NCI-H1417 treated with DMSO at 0.1 percent for 48 hours (cell line): ENCODE measurements at places on chromosomes 2 and 18.

DNA sequence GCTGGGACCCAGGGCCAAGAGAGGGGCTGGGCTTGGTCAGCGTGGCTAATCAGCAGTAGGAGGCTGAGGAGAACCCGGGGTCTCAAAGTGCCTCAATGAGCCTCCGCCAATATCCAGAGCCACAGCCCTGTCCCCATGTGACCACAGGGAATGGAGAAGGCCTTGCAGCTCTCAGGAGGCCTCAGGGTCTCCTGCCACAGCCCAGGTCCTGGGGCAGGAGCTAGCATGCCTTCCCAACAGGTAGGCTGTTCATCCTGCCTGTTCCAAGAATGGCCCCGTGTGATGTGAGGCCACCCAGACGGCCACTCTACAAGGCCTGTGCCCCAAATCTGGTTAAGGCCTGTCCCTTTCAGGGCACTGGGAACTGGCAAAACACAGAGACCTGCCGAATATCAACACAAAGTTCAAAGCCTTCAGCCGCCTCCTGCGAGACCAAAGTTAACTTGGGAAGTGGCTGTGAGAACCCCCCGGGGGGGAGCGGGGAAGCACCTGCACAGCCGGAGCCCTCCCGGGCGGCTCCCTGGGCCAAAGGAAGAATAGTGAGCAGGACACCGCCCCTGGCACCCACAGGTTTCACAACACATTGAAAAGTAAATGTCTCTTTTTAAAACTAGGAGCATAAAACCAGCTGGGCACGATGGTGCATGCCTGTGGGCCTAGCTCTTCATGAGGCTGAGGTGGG is 4.5 kb upstream of the LIMS2 start:
- DNase-seq: no peak

DNA sequence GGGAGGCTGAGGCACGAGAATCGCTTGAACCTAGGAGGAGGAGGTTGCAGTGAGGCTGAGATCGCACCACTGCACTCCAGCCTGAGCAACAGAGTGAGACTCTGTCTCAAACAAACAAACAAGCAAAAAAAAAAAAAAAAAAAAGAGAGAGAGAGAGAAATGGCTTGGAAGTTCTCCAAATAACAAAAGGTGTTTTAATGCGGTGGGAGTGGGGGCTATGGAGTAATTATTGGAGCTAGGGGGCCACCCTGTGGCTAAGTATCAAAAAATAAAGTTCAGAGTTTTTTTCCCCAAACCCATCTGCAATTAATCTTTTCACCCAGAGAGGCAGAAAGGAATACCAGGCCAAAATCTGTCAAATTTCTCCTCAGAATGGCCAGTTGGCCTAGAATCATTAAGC is 23.0 kb upstream of the CEP68 start:
- no peak for DNase-seq

DNA sequence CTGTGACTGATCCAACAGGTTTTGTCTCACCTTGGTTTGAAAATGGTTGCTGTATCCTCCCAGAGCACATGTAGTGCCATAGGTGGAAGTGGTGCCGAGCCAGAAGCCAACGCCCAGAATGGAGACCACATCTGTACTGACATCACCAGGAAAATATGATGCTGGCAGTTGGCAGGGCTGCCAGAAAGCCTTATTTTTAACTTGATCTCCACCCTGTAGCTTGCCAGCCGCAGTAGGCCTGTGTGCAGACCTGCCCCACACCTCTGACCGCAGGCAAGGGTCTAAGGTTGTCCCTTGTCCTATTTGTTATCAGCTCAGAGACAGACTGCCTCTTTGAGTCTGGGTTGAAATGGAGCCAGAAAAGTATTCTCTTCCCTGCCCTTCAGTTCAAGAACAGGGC is 123.5 kb upstream of the EML6 start:
- no peak for DNase-seq

GRCh38 chr2:22055784-22056620 is 932.2 kb downstream of the TDRD15 start:
- no peak for DNase-seq

DNA sequence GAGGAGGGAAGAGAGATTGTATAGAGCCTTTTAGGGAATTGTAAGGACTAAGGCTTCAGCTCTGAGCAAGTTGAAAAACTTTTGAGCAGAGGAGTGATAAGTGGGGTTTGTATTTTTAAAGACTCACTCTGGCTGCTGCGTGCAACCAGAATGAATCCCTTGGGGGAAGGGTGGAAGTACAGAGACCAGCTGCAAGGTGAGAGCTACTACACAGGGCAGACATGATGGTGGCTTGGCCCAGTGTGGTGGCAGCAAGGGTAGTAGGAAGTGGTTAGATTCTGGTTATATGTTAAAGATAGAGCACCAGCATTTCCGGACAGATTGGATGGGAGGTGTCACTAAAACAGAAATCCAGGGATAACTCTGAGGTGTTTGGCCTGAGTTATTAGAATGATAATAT is 10.1 kb upstream of the SESTD1 start:
- DNase-seq: no peak

- DNase-seq: peak; percentile 89
These were observed 92.3 kb downstream of the B3GNT2 start for GRCh38 chr2:62287899-62288880.

GRCh38 chr2:66649006-66649405 is 214.1 kb downstream of the MEIS1 start:
- no peak for DNase-seq

- no peak for DNase-seq
These were observed 46.1 kb downstream of the SPRED2 start for GRCh38 chr2:65386344-65386743.

DNA sequence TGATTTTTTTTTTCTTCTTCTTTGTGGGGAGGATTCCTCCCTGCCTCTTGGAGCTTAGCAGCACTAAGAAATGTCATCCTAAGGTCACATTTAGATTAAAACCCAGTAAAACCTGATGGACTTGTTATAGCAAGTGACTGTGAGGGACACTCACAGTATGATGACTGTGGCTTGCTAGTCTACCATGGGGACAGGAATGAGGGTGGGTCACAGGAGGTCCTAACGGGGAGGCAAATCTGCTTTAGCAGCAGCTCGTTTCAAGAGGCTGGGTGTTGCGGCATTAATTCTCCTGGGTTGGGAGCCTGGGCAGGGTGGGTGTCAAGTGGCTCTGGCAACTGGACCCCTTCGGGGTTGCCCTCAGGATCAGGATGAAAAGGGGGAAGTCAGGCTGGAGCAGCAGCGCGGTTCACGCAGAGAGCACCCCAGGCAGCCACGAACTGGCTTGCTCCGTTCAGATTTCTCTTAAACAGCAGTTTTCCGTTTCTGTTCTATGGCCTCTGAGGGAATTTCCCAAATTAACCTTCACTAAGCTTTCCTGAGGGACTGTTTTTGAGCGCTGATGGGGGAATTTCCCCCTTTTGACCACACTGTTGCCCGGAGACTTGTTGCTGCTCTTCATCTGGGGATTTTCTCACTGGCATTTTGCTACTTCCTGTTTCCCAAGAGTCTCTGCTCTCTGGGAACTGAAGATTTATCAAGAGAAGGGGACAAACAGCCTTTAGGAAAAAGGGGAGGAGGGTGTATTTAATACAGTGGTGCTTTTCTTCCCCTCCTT is 59.8 kb upstream of the PELI1 start:
- no peak for DNase-seq

DNA sequence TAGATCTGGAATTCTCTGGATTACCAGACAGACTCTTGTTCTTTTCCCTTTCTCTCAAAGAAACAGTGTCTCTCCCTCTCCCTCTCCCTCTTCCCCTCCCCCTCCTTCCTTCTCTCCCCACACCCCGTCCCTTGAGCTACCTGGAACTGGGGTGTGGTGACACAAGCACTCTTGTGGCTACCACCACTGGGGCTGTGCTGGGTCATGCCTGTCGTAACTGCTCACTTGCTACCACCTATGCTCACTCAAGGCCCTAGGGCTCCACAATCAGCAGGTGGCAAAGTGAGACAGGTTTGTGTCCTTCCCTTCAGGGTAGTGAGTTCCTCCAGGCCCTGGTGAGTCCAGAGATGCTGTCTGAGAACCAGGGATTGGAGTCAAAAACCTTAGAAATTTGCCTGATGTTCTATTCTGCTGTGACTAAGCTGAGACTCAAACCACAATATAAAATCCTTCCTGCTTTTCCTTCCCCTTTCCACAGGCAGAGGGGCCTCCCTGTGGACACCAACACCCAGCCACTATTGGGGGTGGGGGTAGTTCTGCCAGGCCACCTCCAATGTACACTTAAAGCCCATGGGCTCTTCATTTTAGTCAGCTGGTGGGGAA is 70.8 kb downstream of the OXER1 start:
- DNase-seq: no peak

DNA sequence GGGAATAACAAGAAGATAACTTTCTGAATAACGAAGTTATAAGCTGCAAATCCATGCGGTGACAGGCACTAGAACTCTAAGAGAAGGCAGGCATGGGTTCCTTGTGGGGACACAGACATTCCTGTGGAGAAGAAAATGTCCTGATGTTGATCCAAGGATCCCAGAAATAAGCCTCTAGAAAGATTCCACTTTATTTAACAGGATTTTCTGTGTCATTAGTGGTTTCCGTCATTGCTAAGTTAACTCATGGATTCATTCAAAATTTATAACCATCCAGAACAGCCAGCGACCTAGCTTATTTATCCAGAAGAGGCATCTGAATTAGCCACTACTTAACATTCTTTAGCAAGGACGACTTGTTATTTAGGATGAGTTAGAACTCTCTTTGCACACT is 10.0 kb upstream of the CD302 start:
- DNase-seq: no peak

DNA sequence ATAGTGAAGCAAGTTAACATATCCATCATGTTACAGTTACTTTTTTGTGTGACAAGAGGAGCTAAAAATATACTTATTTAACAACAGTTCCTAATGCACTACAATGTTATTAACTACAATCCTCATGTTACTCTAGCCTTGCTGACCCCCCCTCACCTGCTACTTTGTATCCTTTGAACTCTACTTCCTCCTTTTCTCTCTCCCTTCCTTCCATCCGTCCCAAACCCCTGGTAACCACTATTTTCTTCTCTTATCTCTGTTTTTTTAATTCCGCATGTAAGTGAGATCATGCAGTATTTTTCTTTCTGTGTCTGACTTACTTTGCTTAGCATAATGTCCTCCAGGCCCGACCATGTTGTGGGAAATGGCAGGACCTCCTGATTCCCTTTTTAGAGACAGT is 59.4 kb downstream of the NPAS2 start:
- no peak for DNase-seq

DNA sequence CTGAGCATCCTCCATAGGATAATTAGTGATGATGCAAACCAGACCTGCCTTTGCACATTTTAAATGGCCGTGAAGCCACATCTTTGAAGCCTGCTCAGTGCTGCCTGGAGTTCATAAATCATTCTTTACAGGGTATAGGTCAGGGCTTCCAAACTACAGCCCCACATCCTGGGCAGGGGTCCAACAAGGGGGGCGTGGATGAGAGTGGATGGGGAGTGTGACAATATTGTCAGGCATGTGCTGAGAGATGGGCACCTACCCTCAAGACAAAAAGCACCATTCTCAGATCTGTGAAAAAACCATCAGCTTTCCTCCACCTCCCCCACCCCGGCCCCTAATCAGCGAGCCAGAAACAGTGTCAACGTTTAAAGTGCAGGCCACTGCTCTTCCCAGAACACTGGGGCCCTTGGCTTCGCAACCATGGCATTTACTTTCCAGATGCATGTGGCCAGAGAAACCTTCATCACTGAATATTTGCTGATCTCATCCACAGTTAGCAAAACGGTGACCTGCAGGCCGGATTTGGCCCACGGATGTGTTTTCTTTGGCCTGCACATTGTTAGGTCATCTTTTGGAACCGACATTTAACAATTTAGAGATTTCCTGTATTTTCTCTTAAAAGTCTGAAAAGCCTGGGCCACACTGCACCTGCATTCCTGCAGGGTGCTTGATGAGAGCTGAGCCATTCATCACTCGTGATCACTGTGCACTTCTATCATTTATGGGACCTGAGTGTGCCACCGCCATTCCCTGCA is 130.7 kb downstream of the ANKRD44 start:
- DNase-seq: no peak

GRCh38 chr2:104834431-104835153 is 19.3 kb upstream of the POU3F3 start:
- DNase-seq: no peak

- DNase-seq: no peak
These were observed 69.9 kb downstream of the ODC1 start for GRCh38 chr2:10378189-10378588.

- no peak for DNase-seq
These were observed 319.9 kb downstream of the MYCN start for GRCh38 chr2:16260041-16260830.

DNA sequence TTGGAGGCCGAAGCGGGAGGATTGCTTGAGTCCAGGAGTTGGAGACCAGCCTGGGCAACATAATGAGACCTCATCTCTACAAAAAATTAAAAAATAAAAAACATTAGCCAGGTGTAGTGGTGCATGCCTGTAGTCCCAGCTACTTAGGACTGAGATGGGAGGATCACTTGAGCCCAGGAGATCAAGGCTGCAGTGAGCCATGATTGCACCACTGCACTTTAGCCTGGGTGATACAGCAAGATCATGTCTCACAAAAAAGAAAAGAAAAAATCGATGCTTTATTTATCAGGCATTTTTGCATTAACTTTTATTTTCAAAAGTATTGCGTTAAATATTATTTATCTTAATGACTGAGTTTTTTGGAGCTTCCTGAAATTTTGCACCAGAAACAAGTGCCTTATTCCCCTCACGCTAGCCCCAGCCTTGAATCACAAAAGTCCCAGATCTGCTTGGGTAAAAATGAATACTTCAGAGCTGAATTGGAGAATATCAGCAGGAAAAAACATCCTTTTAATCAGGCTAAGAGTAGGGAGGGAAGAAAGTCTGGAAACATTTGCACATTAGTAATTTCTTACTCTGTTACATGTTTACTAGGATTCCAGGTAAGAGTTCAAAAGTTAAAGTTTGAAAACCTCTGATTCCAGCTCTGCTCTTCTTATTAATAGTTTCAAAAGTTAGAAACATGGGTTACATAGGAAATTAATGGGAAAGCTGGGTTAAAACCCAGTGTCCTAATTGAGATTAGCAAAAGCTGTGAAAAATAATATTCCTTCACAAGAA is 296.8 kb upstream of the FBXO11 start:
- DNase-seq: no peak
